ENCODE measurements at places on chromosomes 4 and X.

DNA sequence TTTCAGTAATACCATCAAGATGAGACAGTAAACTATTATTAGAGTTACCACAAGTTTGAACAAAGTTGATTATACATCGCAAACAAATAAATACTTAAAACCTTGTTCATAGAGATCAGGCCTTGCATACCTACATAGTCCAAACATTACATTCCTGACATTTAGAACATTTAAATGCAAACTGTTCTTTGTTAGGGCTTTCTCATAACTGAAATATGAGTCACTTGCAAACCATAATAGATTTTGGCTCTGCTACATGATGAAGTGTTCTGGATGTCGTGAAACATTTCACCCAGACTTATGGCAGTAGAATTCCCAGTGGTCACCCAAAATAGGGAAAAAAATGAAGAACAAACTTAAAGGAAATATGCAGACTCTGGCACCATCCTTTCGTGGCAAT, 75.0 kb downstream of the FAT4 start:
- no peak for DNase-seq

DNA sequence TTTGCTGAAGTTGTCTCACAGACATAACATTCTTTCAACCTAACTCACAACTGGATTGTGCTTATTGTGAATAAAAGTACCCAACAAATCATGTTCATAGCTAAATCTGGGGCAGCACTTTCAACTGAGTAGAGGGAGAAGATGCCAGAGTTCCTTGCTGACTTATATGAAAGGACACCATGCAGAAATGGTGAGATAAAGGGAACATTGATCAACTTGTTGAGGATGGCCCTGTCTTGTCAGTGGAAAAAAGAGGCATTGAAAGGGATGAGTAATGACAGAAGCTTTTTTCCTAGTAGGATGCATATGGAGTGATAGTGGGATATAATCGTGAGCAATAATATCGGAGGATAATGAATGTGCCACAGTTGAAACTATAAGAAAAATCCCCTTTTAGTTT, 221.7 kb downstream of the ARHGAP24 start:
- DNase-seq = no peak

- DNase-seq = peak; percentile 89
Measured at GRCh38 chrX:86148024-86148511, at the start of gene DACH2. TSS of gene DACH2 (plus strand) at chrX:86148451.

GRCh38 chr4:773214-773613, 52.7 kb downstream of the CPLX1 start:
- DNase-seq = no peak

DNA sequence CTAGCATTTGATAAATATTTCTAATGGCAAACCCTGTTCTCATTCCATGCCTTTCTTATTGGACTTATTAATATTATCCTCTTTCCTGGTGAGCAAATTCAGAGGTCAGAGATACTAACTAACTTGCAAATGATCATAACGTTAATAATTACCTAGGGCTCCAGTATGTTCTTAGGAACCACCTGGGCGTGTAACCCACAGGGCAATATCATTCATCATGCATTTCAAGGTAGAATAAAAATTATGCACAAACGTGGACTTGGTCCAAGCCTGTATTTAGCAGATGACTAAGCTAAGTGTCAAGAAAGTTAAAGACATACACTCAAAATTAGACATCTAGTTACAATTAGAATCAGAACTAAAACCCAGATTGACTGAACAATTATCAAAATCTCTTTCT, 850.1 kb downstream of the TRIML1 start:
- no peak for DNase-seq

- DNase-seq = no peak
Measured at GRCh38 chrX:12471061-12471460, 320.2 kb upstream of the PRPS2 start.

DNA sequence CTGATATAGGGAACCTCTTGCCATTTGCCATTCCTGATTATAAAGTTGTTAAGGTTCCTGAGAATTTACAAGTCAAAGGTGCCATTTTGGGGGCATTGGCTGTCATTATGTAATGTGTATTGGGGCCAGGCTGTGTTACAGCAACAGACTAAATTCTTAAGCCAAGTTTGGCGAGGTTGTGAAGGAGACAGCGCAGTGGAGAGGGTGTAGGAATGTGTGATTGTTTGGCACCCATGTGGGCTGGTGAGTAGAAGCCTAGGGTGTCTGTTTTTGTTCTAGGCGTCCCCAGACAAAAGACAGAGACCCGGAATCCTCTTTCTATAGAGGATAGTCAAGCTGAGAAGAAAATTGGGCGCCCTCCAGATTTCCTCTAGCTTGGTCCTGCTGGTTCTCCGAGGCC, 2535.3 kb downstream of the PCDH7 start:
- DNase-seq = no peak

GRCh38 chr4:19285146-19285545, 966.6 kb upstream of the SLIT2 start:
- no peak for DNase-seq

- DNase-seq = no peak
Measured at GRCh38 chrX:116657071-116657470, 194.3 kb upstream of the CT83 start.

DNA sequence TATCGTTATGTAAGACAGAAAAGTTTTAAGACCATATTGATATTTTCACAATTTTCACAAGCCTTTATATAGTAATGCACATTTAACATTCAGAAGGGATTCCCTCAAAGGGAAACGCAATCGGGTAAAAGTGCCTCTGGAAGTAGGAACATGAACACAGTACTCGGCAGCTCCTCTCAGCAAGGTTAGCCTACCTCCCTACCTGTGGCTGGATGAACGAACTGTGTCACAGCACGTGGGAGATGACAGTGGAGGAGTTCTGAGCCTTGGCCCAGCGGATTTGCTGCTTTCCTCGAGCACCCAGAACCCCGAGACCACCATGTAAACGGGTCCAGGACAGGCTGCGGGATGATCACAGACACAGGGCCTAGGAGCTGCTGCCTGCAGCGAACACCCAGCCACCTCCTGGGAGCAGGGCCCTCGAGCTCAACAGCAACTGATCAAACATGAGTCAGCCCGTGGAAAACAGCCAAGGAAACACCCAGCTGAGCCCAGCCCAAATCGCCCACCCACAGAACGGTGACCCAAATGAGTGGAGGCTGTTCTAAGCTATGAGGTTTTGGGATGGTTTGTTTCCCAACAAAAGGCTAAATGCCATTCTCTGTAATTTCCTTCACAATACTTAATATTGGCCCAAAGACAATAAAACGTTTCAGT, 30.4 kb downstream of the FAT1 start:
- DNase-seq = no peak

- no peak for DNase-seq
Measured at GRCh38 chr4:127491571-127491970, 141.2 kb upstream of the INTU start.

Measured in right hindlimb (tissue), 1 donor.